ENCODE measurements at places on chromosomes 6 and 20. TPM values are rescaled to one million over a fixed set of nuclear protein-coding genes. Genes with fewer than 3 reads are reported as not detected.

DNA sequence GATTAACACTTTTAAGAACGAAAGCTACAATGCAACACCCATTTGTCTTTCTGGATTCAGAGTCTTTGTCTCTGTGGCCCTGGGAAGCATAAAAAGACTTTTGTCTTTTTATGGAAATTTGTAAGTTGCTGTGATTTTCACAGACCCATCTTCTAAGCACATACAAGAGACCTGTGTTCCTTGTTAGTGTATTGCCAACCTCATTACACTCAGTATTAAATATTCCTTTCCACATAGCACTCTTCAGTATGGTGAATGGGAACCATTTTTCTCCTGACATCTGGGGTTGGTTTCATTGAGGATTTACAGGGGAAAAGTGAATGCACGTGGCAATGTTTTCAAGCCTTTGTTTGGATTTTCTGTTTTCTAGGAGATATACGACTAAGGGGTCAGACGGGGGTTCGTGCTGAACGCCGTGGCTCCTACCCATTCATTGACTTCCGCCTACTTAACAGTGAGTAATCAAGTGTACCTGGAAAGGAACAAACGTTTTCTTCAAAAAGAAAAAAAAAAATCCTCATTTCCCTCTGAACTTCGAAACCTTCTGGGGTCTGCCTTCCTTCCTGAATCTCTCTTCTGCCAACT lies 141.7 kb downstream of the MTFR2 start:
- no peak for DNase-seq

- peak; percentile 31 for DNase-seq
Observed at GRCh38 chr6:19320111-19320581, 517.0 kb upstream of the ID4 start.

DNA sequence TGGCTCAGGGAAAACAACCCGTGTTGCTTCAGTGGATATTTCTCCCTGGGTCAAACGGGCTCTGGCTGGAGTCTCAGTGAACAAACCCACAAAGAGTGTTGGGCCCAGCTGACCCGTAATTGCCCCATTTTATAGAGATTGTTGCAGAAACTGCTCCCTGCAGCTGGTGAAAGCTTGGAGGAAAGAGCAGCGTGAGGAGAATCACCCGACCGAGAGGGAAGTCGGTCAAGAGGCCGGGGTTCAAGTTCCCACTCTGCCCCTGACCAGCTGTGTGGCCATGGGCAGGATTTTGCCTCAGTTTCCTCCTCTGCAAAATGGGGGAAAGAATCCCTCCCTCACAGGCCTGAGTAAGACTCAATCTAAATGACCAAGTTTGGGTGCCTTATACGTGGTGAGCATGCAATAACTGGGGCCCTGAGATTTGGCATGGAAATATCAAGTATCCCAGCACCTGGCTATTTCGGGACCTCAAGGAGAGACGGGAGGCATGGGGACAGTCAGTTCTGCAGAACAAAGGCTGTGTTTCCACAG lies 1.7 kb upstream of the TGM2 start:
- DNase-seq = no peak

GRCh38 chr6:156969233-156969632 lies 192.1 kb downstream of the ARID1B start:
- DNase-seq = no peak

- DNase-seq = no peak
Observed at GRCh38 chr6:104286641-104287040, 573.1 kb downstream of the HACE1 start.

GRCh38 chr20:9572670-9573069 lies 58.3 kb downstream of the LAMP5 start:
- DNase-seq = no peak

DNA sequence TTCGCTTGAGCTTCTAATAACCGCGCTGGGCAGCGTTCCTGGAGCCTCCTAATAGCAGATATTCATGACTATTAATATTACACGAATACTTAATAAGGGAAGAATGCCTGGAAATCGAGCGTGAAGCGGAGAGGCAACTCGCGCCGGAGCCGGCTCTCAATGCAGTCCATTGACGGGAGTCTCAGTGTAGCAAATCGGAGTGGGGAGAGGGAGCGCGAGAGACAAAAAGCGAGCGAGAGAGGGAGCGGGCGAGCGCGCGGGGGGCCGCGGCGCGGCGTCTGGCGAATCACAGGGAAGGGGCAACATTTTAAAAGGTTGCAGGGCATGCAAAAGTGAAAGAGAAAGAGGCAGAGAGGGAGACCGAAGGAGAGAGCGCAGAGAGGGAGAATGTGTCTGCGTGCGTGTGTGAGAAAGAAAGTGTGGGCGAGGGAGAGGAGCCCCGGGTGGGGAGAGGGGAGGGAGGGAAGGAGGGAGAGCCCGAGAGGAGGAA lies 2.9 kb downstream of the TFAP2A start:
- DNase-seq = peak; percentile 70

GRCh38 chr6:159020011-159020410 lies 20.0 kb upstream of the RSPH3 start:
- DNase-seq = no peak

GRCh38 chr6:88454658-88455057 lies 288.5 kb upstream of the CNR1 start:
- no peak for DNase-seq

DNA sequence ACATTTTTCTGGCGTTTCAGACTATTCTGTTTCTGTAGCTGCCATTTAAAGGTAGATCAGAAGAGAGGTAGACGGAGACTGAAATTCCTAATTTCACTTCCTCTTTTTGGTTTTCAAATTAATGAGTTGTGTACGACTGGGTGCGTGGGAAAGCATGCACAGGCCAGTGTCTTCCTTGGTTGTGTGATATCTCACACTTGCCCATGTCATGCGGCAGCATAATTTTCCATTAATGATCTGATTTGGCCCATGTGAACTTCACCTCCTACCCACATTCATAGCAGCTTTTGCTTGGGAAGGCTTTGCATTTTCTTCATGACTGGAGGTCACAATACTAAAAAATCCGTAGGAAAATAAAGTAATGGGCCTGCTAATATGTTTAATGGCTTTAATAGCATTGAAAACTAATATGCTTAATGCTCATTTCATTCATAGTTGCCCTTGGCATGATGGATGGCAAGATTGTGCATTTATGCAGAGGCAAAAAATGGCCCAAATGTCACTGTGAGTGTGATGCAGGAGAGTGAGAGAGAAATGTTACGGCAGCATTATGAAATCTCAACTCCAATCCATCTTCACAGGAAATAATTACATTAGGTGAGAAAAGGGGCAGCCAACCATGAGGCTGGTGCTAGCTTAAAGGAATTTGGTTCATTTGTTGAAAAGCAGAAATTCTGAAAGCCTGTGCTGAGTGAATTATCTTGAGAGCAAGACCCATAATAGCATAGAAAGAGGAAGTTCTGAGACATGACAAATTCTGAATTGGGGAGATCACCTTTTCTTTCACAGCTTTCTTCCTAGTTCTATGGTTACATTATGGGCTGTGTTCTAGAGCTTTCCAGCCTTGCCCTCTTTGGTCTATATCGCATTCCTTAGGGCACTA lies 69.0 kb upstream of the UST start:
- DNase-seq = no peak

GRCh38 chr6:8059129-8059528 lies 5.1 kb downstream of the BLOC1S5 start:
- peak; percentile 60 for DNase-seq

DNA sequence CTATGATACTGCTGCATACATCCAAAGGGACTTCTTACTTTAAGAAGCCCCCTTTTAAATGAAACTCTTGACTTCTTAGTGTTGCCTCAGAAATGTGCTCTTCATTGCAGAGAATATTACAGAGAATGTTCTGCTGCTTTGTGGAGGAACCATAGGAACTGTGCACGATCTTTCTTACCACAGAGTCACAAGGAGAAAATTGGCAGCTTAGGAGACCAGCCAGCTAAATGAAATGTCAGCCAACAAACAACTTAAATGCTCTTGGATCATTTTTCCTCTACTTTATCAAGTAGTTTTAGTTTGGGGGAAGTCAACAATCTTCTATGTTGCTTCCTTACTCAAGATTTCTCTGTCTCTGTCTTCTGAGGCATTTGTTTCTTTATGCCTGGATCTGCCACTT lies 125.9 kb upstream of the MLIP start:
- DNase-seq = no peak

GRCh38 chr20:19966840-19967239 lies 50.3 kb upstream of the NAA20 start:
- no peak for DNase-seq

DNA sequence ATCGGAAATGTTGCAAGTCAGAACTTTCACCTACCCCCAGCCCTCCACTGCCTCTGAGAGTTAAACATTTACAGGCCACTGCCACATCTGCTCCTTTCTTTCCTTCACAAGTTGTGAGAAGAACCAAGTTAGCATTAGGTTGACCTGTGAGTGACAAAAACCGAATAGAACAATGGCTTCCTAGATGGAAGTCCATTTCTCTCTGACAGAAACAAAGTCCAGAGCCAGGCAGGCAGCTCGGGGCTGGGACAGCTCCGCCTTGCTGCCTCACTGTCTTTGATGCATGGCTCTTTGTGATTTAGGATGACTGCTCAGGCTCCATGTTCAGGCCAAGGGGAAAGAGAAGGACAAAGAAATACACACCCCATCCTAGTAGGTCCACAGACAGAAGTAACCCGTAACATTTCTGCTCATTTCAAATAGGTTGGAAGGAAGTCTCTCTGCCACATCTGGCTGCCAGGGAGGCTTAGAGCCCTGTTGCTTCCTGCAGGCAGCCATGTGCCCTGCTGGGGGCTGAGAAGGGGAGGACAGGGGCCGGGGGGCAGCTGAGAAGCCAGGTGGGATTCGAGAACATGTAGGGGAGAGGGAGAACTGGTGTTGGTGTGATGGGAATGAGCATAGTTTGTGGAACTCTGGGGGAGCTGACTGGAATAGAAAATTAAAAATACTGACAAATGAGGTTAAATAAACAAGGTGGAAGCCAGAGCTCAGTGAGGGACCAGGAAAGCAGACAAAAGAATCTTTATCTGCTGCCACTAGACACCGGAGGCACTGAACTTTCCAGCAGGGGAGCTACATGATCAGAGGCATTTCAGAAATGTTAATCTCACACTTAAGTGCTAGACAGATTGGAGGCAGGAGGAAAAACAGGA lies 19.5 kb upstream of the IER3 start:
- no peak for DNase-seq

DNA sequence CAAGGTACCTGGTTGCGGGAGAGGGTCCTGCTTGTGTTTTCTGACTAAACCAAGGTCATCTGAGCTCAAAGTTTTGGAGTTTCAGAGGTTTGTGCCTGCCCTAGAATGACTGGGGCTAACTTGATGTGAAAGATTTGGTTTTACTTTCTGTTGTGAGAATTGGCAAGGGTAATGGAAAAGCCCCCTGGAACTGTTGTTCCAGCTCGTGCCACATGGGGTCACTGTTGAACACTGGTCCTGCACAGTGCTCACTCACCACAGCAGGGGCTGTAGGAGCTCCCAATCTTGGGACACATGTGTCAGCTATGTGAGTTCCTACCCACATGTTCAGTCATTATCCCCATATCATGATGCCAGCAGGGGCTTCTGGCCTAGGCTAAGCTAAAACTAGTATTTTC lies 6.5 kb downstream of the TGM6 start:
- peak; percentile 49 for DNase-seq

- DNase-seq = no peak
Observed at GRCh38 chr6:69801225-69801624, 4.4 kb upstream of the LMBRD1 start.

GRCh38 chr20:8250539-8251200 lies 118.6 kb downstream of the PLCB1 start:
- no peak for DNase-seq

GRCh38 chr20:3164763-3165410 lies 5.2 kb upstream of the FASTKD5 start:
- no peak for DNase-seq

- DNase-seq = peak; percentile 71
Observed at GRCh38 chr6:113719064-113719463, 138.1 kb upstream of the MARCKS start.

GRCh38 chr6:142307963-142308748 lies 6.3 kb downstream of the ADGRG6 start:
- DNase-seq = no peak

DNA sequence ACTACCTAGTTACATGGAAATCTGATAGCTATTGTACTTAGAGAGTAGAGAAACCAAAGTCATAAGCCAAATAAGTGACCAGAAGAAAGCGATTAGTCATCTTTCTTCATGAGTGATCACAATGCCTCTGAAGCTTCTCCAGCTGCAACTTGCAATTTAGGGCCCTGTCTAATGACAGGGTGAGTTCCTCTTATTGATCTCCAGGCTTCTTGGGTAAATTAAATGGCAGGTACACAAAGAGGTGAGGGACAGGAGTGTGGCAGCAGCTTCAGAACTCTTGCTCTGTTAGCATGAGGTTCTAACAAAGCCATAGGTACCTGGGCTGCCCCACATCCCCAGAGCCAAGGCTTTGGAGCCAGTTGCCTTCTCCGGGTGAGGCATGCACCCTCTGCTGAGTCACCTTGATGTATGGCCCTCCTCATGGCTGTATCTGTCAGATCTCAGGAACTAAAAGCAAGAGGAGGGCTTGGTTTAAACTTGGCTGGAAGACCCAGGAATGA lies 60.8 kb downstream of the PRDM1 start:
- peak; percentile 39 for DNase-seq

- no peak for DNase-seq
Observed at GRCh38 chr20:57819291-57819690, 109.5 kb upstream of the PMEPA1 start.

- no peak for DNase-seq
Observed at GRCh38 chr6:13295576-13295975, 32.8 kb downstream of the TBC1D7 start.

GRCh38 chr20:13778827-13779226 lies 5.9 kb downstream of the ESF1 start:
- DNase-seq = no peak

DNA sequence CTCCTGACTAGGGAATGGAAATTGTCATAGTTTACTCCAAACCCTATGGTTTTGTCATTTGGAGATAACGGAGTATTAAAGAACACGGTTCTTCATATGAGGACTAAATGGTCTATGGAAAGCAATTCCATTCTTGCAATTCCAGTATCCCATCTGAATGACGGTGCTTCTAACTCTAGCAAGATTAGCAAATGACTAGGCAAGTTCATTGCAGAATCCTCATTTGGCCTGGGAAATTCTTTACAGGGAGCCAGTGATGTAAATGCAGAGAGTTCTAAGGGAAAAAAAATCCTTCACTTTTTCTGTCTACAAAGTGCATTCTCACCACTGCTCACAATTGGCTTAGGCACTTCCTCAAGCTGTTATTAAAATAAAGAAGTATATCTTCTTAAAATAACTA lies 111.5 kb downstream of the MOXD1 start:
- no peak for DNase-seq

GRCh38 chr20:43919686-43920403 lies 5.2 kb downstream of the TOX2 start:
- no peak for DNase-seq

POU5F1 gene
- total RNA-seq = 1.3 TPM

BIRC7 gene
- not detected for total RNA-seq

IRF4 gene
- not detected for total RNA-seq

GHRH gene
- not detected for total RNA-seq

CLIC5 gene
- total RNA-seq = not detected

WFDC5 gene
- 4.1 TPM for total RNA-seq

LCA5 gene
- total RNA-seq = 2.9 TPM

SAMD5 gene
- total RNA-seq = 3.1 TPM

TTPAL gene
- 9.0 TPM for total RNA-seq

TRAPPC3L gene
- total RNA-seq = not detected

ZNF391 gene
- 0.53 TPM for total RNA-seq

ELOVL4 gene
- total RNA-seq = 6.1 TPM

LRFN2 gene
- total RNA-seq = not detected

PROCR gene
- total RNA-seq = 61.3 TPM
